CD4-positive, alpha-beta T cell treated with Interleukin-17A for 1 hour (primary cell): ENCODE measurements at places on chromosomes 7 and 10.

GRCh38 chr7:103123529-103123928 lies 25.4 kb downstream of the NAPEPLD start:
- no peak for DNase-seq

- DNase-seq: no peak
These were observed 297.2 kb downstream of the PCDH15 start for GRCh38 chr10:54503863-54504262.

DNA sequence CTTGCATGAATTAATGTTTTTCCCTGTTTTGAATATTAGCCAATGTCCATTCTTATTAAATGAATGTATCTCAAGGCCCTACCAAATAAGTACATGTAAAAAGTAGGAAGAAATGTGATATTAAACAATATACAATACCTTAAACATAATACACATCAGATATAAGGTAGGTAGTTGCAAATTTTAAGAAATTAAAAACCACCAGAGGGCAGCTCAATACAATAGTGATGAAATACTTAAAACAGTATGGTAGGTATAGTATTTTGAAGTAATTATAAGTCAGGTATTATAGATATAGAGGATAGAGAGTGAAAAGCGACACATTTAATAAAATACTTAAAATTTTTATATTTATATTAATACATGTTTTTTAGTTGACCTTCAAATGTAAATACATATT lies 43.6 kb upstream of the CDK14 start:
- no peak for DNase-seq

GRCh38 chr10:20443094-20443493 lies 454.0 kb downstream of the NEBL start:
- DNase-seq: no peak

- no peak for DNase-seq
These were observed 64.4 kb downstream of the VSTM4 start for GRCh38 chr10:49050906-49051305.

- DNase-seq: no peak
These were observed 173.9 kb downstream of the TNS3 start for GRCh38 chr7:47407821-47408674.

DNA sequence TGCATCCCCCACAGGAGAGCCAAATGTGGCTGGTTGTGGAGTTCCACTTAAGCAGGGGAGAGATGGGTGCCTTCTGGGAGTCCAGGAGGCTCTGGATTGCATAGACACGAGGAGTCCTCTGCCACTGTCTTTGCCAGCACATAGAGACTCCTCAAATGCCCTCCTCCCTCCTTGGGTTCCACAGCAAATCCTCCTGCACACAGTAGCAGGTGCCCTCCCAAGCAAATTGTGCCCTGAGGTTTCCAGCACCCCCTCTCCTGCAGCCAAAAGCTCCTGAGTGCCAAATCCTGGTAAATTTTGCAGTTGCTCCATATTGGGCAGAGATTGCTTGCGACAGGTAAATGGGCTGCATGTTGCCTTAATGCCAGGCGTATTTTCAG lies 5.8 kb downstream of the EVX1 start:
- DNase-seq: no peak

GRCh38 chr10:111222961-111223360 lies 146.1 kb downstream of the ADRA2A start:
- no peak for DNase-seq

- no peak for DNase-seq
These were observed 73.3 kb upstream of the COL13A1 start for GRCh38 chr10:69728335-69728870.

DNA sequence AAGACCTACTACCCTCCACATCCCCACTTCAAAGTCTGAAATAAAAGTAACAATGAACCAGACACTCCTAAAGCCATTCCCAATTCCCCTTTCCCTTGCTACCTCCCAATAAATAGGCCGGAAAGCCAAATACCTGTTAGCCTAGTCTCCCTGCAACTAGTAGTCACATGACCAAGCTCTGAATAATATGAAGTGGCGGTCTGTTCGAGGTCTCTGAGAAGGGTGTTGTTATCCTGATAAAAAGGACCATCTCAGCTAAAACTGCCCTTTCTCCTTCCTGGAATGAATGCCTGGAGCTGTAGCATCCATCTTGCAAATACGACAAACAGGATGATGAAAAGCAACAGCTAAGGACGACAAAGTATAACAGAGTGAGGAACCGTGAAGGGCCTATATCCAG lies 6.0 kb downstream of the KIF5B start:
- DNase-seq: no peak
